Glomerular endothelial cell (primary cell): ENCODE measurements at places on chromosomes 1 and 21.

DNA sequence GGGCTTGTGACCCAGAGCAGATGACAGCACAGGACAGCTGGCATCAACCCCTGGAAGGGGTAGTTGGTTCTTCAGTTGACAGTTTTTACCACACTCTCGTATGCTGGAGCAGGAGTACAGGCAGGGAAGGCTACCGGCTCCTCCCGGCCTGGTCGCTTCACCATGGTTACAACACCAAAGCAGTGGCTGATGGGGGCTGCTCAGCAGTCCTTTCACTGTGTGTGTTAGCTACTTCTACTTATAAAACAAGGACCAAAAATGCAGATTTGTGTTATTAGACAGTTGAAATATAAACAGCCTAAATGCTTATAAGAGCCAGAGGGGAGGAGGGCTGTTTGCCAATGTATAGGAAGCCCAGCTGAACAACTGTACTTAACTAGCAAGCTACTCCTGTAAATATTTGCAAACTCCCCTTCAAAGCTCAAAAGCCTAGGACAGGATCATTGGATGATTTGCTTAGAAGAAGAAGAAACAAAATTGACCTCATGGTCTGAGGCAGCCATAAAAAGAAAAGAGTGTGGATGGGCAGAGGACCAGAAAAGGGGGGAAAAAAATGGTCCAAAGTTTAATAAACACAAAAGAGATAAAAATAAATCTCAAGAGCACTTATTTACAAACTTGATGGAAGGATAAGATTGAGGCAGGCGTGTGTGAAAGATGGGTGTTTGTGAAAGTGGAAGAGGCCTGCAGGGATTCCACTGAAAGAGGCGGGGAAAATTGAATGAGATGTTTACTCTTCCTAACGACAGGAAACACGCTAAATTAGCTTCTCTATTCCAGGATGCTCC lies 57.1 kb downstream of the TGFB2 start:
- DNase-seq: no peak

DNA sequence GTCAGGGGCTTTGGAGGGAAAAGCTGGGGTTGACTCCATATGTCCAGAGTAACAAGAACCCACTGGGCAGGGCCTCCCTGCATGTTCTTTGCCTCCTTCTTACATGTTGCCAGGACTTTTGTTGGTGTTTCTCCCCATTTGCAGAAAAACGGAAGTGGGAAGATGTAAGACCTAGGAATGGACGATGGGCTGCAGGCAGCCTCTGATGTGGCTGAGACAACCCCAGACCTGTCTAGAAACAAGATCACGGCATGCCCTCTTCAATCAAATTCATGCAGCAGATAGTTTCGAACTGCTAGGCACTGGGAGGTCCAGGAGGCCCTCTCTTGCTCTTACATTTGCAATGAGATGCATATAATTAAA lies 3.4 kb downstream of the FAM43B start:
- DNase-seq: no peak

GRCh38 chr1:28160782-28161266 lies 15.7 kb downstream of the PTAFR start:
- DNase-seq: peak; percentile 91

DNA sequence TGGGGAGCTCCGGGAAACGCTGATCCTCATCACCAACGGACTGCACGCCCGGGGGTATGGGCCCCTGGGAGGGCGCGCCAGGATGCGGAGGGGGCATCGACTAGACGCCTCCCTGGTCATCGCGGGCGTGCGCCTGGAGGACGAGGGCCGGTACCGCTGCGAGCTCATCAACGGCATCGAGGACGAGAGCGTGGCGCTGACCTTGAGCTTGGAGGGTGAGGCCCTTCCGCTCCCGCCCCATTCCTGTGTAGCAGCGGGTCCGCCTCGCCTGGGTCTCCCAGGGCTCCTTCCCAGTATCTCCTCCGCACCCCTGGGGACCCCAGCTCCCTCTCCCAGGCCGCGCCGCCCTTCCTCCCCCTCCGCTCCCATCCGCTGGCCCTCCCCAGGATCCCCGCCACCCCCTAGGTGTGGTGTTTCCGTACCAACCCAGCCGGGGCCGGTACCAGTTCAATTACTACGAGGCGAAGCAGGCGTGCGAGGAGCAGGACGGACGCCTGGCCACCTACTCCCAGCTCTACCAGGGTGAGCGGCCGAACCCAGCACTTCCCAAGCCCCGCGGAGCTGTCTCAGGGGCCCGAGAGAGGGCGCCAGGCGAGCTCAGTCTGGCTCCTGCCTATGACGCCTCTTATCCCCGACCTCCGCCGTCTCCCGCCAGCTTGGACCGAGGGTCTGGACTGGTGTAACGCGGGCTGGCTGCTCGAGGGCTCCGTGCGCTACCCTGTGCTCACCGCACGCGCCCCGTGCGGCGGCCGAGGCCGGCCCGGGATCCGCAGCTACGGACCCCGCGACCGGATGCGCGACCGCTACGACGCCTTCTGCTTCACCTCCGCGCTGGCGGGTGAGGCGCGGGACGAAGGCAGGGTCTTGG lies 5.0 kb downstream of the HAPLN2 start:
- DNase-seq: no peak
